ENCODE measurements at places on chromosomes 2 and 18.

DNA sequence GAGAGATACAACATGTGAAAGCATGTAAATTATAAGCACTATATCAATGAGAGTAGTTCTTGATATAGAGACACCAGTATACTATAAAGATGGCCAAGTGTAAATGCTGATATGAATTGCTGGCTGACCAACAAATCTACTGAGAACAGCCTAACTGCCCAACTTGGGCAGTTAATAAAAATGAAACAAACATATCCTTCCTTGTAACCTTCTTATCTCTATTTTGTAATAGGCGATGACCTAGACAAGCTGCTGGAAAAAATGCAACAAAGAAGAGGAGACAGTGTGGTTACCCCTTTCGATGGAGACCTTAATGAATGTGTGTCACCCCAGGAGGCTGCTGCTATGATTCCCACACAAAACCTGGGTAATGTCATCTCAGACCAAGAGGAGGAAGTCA is 148.7 kb downstream of the ESCO1 start:
- DNase-seq, result no peak

DNA sequence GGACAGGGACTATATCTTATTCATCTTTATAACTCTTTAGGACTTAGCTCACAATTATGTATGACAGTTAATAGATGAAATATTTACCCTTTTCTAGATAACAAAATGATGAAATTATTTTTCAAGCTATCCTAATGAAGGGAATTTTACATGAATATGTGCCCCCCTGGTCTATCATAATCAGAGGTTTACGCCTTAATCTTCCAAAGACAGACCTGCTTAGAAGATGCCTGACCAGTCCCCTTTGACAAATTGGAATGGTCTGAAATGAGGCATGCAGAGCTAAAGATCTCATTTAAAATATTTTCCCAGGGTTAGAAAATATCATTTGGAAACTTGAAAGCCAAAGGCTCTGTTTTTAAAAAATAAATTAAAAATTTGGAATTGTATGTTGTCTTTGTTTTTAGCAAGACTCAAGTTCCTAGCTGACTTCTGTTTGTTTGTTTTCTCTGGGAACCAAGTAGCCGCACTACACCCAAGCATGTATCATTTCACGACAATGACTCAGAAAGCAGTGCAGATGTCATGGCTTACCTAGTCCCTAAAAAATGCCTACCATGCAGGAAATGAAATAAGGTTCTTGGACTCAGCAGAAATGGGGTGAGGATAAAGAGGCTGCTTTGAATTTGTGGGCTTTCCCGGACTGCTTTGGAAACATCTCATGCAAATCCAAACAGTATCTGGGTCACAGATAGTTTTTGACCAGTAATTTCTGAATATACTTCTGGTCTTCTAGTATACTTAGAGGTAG is 162.1 kb downstream of the ZEB2 start:
- DNase-seq, result no peak

DNA sequence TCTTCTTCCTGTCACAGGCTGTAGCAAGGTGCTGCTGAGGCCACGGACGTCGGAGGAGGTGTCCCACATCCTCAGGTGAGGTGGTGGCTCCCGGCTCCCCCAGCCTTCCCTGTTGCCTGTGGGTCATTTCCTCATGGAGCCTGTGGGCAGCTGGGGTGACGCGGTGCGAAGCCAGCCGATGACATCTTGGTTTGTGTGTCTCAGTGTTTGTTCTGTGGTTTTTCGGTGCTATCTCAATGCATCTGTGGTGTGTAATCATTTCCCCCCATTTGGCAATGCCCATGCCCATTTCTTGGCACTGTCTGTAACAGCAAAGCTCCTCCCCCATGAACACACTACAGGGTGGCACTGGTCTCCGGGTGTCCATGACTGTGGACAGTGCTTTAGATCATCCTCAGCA is 6.6 kb downstream of the D2HGDH start:
- DNase-seq, result no peak

GRCh38 chr18:3422905-3423304 is 27.1 kb upstream of the TGIF1 start:
- DNase-seq, result no peak

DNA sequence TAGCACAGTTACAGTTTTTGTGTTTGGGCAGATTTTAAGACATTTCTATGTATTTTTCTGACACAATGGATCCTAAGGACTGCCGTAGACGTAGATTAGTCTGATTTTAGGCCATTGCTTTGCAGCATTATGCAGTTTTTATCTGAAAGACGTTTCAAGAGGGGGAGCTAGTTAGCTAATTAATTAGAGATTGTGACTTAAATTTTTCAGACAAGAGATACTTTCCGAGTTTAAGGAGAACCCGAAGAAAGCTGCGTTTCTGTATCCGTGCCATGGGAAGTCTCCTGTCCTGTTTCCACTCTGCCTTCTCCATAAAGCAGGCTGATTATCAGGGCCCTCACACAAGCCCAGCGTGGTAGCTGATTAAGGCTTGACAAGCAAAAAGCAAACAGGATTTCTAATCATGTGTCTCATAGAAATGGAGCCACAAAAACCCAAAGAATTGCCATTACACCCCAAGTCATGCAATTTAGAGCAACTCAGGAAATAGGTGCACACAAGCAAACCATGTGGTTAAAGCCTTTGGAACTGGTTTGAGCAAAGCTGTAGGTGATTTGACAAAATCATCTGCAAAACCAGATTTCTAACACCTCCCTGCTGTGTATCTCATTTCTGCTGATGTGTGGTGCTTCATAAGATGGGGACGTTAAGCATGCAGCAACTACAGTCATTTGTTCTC is 808.1 kb downstream of the RNF144A start:
- no peak for DNase-seq

- DNase-seq, result no peak
Measured at GRCh38 chr2:146913476-146913875, 931.4 kb upstream of the ACVR2A start.

DNA sequence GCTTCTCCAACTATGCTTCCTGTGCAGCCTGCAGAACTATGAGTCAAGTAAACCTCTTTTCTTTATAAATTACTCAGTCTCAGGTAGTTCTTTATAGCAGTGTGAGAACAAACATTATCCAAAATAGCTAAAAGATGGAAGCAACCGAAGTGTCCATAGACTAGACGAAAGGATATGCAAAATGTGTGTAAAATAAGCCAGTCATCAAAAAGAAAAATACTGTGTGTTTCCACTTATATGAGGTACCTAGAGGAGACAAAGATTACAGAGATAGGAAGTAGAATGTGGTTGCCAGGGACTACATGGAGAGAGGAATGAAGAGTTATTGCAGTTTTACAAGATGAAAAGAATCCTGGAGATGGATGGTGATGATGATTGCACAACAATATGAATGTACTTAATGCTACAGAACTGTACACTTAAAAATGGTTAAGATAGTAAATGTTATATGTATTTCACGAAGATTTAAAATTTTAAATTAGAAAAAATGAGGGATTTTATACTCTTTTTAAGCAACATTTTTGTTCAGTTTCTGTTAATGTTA is 99.3 kb upstream of the FN1 start:
- DNase-seq, result no peak

GRCh38 chr2:119486886-119487285 is 37.4 kb downstream of the SCTR start:
- DNase-seq, result no peak

DNA sequence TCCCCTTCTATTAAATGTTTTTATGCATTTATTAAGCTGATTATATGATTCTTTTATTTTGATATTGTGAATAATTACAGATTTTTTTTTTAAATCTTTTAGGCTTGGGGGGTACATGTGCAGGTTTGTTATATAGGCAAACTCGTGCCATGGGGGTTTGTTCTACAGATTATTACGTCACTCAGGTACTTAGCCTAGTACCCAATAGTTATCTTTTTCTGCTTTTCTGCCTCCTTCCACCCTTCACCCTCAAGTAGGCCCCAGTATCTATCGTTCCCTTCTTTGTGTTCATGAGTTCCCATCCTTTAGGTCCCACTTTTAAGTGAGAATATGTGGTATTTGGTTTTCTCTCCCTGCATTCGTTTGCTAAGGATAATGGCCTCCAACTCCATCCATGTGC is 92.2 kb upstream of the CWC22 start:
- DNase-seq, result no peak

DNA sequence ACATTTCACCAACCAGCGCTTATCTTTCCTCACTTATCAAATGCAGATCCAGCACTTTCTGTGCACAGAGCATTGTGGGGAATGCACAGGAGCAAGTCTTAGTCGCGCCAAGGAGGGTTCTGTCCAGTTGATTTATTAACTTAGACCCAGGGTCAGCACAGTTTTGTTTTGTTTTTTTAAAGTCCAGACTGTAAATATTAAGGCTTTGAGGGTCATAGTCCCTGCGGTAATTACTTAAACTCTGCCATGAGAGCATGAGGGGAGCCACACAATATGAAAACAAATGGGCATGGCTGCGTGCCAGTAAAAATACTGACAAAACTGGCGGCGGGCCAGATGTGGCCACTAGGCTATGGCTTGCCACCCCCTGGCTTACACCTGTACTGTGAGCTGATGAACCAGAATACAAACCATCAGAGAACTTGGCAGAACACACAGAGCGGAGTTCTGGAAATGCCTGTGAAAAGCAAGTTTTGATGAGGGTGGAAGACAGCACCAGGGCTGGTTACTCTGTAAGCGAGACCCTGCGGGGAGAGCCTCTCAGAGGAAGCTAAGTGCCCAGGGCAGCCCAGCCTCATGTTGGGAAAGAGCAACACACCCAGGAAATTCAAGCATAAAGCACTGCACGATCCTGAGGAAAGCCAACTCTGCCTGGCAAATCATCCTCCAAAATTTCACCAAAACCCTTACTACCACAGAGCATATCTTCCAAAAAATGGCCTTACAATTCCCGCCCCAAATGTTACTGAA is 43.6 kb downstream of the L3MBTL4 start:
- no peak for DNase-seq

DNA sequence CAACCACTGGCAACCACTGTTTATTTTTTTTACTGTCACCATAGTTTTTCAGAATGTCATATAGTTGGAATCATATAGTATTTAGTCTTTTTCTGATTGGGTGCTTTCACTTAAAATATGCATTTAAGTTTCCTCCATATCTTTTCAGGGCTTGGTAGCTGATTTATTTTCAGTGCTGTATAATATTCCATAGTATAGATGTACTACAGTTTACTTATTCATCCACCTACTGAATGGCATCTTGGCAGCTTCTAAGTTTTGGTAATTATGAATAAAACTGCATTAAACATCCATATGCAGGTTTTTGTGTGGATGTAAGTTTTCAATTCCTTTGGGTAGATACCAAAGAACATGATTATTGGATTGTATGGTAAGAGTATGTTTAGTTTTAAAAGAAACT is 23.0 kb downstream of the CFAP221 start:
- DNase-seq, result no peak

- no peak for DNase-seq
Measured at GRCh38 chr2:62586981-62587380, 81.0 kb upstream of the TMEM17 start.

DNA sequence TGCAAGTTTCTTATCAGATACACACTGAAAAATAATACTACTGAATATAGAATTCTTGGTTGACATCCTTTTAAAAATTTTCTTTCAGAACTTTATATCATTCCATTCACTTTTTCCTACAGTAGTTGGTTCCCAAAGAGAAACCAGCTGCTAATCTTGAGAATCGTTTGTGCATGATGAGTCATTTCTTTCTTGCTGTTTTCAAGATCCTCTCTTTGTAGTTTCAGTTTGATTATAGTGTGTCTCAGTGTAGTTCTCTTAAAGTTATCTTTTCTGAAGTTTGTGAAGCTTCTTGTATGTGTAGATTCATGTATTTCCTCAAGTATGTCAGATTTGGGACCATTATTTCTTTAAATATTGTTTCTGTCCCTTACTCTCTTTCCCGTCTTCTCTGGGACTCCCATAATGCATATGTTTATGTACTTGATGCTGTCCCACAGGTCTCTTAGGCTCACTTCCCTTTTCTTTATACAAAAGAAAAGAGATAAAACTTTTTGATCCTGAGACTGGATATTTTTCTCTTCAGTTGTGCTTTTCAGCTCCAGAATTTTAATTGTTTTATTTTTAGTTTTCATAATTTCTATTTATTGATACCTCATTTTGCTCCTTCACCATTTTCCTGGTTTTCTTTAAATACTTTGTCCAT is 801.0 kb downstream of the TDRD15 start:
- no peak for DNase-seq

- no peak for DNase-seq
Measured at GRCh38 chr2:62812921-62813825, 107.7 kb downstream of the EHBP1 start.

GRCh38 chr2:222442665-222443064 is 18.3 kb downstream of the SGPP2 start:
- no peak for DNase-seq

- DNase-seq, result peak; percentile 8
Measured at GRCh38 chr18:55321265-55322177, 266.5 kb downstream of the TCF4 start.

GRCh38 chr2:46114996-46115395 is 182.2 kb upstream of the EPAS1 start:
- DNase-seq, result no peak

- no peak for DNase-seq
Measured at GRCh38 chr2:209519906-209520305, 96.1 kb downstream of the MAP2 start.

GRCh38 chr2:152095146-152095545 is 3.7 kb downstream of the CACNB4 start:
- no peak for DNase-seq

GRCh38 chr2:166057370-166058164 is 70.3 kb downstream of the SCN1A start:
- no peak for DNase-seq

GRCh38 chr18:68735483-68736343 is 20.8 kb upstream of the TMX3 start:
- DNase-seq, result no peak

- DNase-seq, result no peak
Measured at GRCh38 chr2:172792711-172793110, 57.1 kb downstream of the RAPGEF4 start.

DNA sequence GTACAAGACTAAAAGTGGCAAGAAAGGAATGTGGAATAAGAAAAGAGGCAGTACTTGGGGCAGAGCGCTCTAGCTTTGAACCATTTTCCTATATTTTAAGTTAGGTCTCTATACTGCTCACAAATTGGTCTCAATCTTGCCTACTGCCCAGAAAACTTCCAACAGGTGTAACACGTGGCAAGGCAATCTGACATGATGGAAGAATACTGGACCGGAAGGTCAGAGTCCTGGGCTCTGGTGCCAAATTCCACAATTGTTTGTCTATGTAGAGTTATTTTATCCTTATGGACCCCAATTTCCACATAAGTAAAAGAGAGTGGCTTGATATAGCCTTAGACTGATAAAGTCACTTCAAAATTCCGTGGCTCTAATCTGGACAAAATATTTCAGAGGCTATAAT is 28.9 kb downstream of the NHEJ1 start:
- no peak for DNase-seq

- no peak for DNase-seq
Measured at GRCh38 chr2:72007402-72007801, 140.3 kb downstream of the CYP26B1 start.

GRCh38 chr18:45444040-45444439 is 171.2 kb upstream of the SLC14A2 start:
- DNase-seq, result no peak

- no peak for DNase-seq
Measured at GRCh38 chr2:233471291-233472035, 95.1 kb downstream of the USP40 start.
